Suprapubic skin (tissue), 4 donors: ENCODE measurements at places on chromosomes 7 and 10. TPM values are rescaled to one million over a fixed set of nuclear protein-coding genes. Genes with fewer than 3 reads are reported as not detected.

GRCh38 chr10:102726274-102726673, 11.8 kb downstream of the SFXN2 start:
- DNase-seq = no peak

DNA sequence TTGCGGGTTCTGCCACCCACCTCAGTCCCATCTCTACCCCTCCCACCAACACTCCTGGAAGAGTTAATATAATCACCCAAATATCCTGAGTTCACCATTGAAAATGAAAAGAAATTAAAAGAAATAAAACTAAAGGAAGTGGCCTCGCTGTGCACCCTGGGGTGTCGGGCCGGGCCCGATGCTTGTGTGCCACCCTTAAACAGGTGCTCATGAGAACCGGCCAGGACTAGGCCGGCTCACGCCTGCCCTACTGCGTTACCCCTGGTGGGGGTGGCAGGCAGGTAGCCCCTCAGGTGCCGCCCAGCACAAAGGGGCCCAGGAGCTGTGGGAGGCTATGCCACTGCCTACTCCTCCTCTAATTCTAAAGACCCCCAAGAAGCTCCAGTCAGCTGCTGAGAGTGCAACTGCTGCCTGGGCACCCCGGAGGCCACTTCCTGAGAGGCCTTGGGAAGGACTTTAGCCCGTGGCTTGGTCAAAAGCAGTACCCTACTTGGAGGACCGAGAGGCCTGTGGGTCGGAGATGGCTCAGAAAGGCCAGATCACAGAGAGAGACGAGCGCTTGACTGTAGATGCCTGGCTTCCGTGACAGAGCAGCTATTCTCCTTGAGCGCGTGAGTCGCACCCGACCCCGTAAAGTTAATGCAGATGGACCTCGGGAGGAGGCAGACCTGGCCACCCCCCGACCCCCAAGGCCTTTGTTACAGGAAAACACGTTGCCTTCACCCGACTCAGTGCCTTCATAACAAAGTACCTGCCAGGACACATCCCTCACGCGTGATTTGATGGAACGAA, 51.0 kb upstream of the PPP2R2D start:
- DNase-seq = peak; percentile 41

DNA sequence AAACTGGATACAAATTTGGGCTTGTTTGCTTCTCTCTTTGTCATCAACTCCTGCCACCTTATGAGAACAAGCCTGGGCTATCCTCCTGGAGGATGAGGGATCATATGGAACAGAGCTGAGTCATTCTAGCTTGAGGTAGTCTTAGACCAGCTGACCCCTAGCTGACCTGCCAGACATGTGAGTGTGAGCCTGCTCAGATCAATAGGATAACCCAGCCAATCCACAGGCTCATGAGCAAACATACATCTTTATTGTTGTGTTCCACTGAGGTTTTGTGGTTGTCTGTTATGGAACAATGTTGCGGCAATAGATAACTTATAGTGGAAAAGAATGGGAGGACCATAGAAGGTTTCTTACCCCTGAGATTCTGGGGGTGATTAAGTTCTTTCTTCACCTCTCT, 54.5 kb upstream of the FAM180A start:
- DNase-seq = no peak

- no peak for DNase-seq
Observed at GRCh38 chr10:71927776-71928592, 36.2 kb upstream of the CHST3 start.

PLAC9 gene
- total RNA-seq = 12.0 TPM

DNA sequence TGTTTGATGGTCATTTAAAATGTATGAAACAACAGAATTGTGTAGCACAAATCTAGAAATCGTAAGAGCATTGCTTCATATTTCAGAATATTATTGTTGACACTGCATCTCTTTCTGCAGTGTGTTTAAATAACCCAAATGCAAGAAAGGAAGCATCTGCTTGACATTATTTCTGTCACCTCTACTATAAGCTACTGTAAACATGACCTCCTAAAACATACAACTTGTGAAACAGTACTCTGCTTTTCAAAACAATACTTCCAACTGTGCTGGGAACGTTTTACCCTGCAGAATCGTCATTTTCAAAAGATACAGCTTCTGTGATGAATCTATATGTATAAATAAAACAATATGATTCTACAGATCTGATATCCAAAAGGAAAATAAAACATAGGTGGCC, 82.0 kb downstream of the RNF133 start:
- no peak for DNase-seq

- no peak for DNase-seq
Observed at GRCh38 chr10:89224739-89225443, 17.8 kb upstream of the CH25H start.
